ENCODE measurements at places on chromosomes 12 and 14.

DNA sequence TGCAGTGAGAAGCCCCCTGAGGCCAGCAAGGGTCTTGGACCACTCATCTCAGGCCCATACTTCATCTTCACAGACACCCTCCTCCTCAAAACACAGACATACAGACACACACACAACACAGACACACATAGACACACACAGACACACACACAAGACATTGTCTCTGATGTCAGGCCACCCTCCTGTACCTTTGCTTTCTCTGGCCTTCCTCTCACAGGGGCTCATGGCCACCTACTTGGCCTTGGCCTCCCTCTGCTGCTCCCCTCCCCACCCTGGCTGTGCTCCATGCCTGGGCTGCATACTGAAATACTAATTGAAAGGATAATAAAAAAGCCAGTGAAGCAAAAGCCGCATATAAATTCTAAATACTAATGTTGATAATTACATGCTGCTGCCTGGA, 1.6 kb upstream of the SYNDIG1L start:
- DNase-seq: no peak

GRCh38 chr14:66514213-66514612, 6.3 kb downstream of the GPHN start:
- DNase-seq: no peak

DNA sequence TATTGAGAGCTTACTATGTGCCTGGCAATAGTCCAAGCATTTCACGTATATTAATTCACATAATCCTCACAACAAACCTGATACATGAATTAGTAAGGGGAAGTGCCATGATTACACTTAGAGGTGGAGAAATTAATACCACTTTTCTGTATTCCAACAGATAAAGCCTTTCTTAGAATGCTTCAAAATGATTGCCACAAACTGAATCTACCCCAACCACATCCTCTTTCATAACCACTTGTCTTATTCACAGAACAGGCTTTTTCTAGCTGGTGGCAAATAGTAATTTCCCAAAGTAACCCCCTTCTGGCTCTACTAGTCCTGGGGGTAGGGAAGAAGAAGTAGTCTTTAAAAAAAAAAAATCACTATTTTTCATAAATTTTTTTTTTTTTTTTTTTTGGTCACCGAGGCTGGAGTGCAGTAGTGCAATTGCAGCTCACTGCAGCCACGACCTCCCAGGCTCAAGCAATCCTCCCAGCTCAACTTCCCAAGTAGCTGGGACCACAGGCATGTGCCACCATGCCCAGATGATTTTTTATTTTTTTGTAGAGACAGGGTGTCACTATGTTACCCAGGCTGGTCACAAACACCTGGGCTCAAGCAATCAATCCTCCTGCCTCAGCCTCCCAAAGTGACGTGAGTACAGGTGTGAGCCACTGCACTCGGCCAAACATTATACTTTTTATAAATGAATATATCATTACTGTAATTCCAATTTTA, 59.0 kb upstream of the ARID2 start:
- no peak for DNase-seq

DNA sequence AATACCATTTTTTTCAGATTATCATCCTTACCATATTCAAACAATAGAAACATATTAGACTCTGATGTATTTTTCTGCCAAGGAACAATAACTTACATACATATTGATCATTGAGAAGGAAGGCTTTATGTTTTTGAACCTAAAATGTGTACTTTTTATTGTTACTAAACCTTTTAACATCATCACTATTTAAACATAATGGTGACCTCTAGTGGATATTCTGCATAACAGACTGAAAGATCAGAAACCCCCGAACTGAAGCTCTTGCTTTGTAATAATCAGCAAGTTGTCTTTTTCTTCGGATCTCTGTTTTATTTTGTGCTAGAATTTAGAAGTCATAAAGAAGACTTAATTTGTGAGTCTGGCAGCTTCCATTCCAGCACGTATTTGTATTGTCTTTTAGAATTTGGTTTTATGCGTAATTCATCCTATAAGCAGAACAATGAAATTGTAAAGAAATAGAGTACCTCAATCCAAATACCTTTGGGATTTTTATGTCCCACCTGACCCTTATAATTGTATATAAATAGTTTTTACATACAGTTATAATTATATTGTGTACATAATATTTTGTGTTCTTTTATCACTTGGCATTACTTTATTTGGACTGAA, 125.9 kb upstream of the ATF1 start:
- DNase-seq: peak; percentile 5

DNA sequence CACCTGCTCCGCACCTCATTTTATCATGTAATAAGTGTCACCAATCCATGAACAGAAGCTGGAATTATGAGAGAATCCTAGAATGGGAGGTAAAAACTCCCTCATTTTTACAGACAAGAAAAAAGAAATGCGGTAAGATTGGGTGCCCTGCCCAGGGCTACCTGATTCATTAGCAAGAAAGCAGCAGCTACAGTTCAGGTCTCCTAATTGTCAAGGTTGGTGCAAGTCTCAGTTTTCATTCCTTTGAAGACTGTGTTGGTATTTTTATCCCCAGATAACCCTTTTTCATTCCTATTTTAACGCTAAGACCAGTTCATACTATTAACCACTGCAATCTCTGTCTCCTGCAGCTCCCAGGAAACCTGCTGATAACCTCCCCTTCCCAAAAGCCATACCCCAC, 6.9 kb downstream of the DUSP6 start:
- DNase-seq: no peak

DNA sequence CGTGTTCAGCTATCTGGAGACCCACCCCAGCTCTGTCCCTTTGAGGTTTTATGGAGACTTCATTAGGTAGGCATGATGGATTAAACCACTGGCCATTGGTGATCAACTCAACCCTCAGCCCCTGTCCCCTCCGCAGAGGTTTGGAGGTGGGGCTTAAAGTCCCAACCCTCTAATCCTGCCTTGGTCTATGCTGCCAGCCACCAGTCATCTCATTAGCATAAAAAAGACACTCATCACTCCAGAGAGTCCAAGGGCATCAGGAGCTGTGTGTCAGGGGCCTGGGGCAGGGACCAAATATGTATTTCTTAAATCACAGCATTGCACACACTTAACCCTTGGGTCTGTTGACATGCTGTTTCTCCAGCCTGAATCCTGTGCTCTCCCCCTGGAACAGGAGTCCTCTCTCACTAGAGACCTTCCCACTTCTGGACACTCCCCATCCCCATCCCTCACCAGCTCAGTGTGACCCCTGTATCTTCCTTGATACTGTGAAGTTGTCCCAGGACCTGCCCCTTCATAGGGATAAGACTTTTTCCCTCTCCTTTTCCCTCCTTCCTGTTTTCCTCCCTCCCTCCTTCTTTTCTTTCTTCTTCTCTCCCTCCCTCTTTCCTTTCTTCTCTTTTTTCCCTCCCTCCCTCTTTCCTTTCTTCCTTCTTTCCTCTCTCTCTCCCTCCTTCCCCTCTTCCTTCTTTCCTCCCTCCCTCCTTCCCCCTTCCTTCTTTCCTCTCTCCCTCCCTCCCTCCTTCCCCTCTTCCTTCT, 54.7 kb upstream of the CLMN start:
- DNase-seq: no peak

DNA sequence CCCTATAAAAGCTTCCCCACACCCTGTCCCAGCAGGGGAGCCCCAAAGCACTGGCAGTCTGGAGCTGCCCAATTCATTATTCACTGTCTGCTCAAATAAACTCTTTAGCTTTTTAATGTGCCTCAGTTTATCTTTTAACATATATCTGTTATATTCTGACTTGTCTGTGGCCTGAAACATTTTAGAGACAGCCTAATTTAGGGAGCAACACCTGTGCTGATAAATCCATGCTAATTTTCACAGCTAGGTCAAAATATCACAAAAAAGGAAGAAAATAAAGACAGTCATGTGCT, 32.9 kb downstream of the TMTC1 start:
- no peak for DNase-seq

- no peak for DNase-seq
Observed at GRCh38 chr14:22463763-22464173, 125.3 kb downstream of the DAD1 start.

GRCh38 chr12:119956047-119956446, 33.0 kb upstream of the BICDL1 start:
- no peak for DNase-seq

DNA sequence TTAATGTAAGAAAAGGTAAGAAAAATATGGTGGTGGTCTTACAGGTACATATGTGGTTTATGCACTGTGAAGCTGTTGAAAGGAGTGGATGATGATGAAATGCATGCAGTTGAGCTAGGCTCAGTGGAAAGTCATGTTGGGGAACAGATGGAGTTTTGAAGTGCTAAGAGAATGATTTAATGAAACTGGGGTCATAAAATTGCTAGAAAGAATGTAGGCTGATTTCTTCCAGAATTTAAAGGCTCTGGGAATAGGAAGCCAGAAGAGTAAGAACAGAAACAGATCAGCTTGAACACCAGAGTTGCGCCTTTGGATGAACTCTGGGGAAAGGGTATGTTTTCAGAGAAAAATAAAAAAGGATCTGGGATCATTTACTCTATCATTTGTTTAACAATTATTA, 146.5 kb downstream of the MON2 start:
- DNase-seq: no peak

All from NCI-H1105 (cell line).